ENCODE measurements at places on chromosomes 3 and 15.

GRCh38 chr3:66989241-66989640 lies 8.9 kb upstream of the KBTBD8 start:
- no peak for DNase-seq

- DNase-seq = no peak
Measured at GRCh38 chr3:11548721-11549131, 95.0 kb downstream of the VGLL4 start.

- no peak for DNase-seq
Measured at GRCh38 chr3:38773528-38773927, 42.5 kb downstream of the SCN10A start.

- DNase-seq = no peak
Measured at GRCh38 chr15:76663529-76663928, 241.6 kb downstream of the SCAPER start.

All from NCI-H446 (cell line).